ENCODE measurements at places on chromosomes 1 and 21.

- no peak for DNase-seq
These were observed 14.7 kb downstream of the ADCY10 start for GRCh38 chr1:167899253-167899681.

DNA sequence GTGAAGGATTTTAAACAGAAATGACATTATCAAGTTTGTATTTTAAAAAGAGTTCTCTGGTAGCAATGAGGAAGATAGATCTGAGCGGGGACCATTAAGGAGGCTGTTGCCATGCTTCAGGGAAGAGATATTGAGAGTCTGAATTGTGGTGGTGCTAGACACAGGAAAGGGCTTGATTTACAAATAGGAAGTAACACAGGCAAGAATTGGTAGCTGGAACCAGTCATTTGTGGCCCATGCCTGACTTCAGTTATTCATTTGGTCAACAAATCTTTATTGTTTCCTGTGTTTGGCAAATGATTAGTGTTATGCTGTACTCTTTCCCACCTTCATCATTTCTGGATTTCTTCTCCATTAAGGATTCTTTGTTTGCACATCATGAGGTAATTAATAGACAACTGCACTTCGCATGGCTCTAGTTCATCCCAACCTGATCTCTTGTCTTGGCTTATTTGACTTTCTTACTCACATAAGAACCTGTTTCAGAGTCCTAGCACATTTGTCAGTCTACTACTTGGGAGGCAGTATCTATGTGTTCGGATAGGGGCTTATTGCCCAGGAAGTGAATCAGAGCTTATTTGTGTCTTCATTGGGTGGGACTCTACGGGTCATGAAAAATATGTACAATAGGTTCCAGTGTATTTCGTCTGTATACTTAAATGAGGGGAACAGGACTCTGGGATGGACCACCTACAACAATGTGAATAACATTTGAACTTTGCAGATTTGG, 32.3 kb downstream of the EEIG2 start:
- DNase-seq: peak; percentile 57

GRCh38 chr1:57966751-57967406, 543.0 kb upstream of the DAB1 start:
- DNase-seq: no peak

- DNase-seq: peak; percentile 18
These were observed 55.5 kb upstream of the DNAJC6 start for GRCh38 chr1:65253800-65254319.

DNA sequence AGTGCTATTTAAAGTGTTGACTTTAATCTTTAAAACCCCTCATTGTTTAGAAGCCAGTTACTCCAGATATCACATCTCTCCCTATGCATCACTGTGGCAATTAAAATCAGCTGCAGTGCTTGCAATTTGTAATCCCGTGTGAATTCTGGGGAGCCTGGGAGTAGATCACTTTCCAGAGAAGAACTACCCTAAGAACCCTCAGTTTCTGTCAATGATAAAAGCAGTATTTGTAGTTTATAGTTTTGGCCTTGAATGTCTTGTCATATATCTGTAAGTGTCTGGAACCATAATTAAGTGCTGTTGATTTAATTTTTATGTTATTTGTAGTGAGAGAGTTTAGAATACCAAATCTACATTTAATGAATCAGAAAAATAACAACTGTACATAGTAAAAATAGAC, 5.5 kb upstream of the SPAG17 start:
- no peak for DNase-seq

DNA sequence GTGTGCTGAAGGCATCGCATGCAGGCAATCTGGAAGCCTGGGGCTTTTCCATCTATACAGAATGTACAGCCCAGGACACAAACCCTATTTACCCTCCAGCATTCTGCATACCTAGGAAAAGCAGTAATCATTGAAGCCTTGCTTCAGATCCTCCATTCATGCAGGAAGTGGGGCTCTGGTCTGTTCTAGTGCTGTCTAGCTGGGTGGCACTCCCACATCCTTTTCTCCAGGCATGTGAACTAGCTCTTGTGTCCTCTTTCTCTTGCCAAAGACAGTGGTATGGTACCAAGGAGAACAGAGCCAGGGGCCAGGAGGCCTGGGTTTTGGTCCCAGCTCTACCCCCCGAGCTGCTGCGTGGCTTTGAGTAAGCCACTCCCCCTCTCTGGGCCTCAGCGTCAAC, 21.7 kb downstream of the LRP8 start:
- DNase-seq: no peak

DNA sequence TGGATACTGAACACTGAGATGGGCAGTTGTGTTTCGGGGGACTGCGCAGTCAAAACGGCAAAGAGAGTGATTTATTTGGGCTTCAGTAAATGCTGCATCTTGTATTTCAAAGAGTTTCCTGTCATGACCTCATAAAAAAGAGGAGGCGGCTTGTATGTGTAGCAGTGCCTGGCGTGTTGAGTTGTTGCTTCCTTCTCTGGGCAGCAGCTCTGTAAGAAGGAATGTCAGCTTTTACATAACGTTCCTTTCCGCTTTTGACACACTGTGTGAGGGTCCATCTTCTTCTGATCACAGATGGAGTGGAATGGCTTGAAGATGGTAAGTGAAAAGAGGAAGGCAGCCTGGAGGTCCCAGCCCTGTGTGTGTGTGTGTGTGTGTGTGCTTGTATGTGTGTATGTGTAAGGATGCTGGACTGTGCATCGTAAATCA, 941 bp downstream of the ELAVL4 start:
- no peak for DNase-seq

- DNase-seq: peak; percentile 70
These were observed 4.0 kb upstream of the ST6GALNAC3 start for GRCh38 chr1:76070538-76070937.

DNA sequence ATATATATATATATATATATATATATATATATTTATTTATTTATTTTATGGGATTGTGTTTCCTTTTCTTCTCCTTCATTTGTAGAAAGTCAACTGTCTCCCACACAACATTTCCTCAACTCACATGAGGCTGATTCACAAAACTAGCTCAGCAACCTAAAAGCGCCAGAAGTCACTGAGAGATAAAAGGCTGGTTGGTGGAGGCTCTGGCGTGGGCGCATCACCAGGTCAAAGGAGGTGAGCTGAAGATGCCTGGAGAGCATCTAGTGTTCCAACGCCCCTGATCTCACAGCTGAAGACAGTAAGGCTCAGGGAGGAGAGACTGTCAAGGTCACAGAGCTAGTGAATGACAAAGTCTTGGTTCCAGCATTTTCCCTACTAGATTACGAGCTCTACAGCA, 78.0 kb downstream of the HLCS start:
- no peak for DNase-seq

- DNase-seq: no peak
These were observed 88.0 kb downstream of the MT1HL1 start for GRCh38 chr1:236916131-236916800.

DNA sequence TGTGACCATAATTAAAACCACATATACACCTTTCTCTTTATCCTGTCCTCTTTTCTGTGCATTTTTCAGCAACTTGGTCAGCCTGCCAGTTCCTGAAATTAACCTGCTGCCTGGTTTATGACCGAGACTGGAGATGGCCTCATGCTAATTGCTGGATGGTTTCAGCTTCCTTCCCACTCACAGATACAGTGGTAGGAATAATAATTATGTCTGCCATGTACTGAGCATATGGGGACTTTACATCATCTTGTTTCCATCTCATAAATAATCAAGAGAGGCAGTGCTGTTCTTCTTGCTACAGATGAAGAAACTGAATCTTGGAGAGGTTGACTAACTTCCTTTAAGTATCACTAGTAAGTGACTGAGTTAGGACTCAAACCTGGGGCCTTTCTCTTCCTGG, 148.2 kb downstream of the NOS1AP start:
- no peak for DNase-seq

DNA sequence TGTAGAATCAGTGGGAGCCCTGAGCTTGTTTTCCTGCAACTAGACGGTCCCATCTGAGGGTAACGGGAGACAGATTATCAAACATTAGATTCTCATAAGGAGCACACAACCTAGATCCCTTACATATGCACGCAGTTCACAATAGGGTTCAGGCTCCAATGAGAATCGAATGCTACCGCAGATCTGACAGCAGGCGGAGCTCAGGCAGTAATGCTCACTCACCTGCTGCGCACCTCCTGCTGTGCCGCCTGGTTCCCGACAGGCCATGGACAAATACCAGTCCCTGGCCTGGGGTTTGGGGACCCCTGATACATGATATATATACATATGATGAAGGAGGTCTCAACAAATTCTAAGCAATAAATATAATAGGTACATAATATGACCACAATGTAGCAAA, 19.7 kb upstream of the SMIM12 start:
- no peak for DNase-seq

DNA sequence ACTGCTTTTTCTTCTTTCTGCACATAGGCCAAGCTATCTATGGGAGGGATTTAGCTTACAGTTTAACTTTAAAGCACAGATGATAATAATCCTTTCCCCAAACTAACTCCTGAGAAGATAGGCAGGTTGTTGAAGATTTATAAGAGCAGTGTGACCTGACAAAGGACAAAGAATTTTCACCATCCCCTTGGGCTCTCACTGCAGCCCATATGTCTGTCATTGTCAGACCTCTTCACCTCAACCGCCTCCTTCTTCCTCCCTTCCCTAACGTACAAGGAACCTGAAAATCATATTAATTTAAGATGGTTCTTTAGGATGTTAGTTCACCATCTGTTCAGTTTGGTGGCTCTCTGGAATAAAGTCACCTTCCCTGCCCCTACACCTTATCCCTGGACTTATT, 5.0 kb downstream of the RNU1-2 start:
- DNase-seq: no peak

DNA sequence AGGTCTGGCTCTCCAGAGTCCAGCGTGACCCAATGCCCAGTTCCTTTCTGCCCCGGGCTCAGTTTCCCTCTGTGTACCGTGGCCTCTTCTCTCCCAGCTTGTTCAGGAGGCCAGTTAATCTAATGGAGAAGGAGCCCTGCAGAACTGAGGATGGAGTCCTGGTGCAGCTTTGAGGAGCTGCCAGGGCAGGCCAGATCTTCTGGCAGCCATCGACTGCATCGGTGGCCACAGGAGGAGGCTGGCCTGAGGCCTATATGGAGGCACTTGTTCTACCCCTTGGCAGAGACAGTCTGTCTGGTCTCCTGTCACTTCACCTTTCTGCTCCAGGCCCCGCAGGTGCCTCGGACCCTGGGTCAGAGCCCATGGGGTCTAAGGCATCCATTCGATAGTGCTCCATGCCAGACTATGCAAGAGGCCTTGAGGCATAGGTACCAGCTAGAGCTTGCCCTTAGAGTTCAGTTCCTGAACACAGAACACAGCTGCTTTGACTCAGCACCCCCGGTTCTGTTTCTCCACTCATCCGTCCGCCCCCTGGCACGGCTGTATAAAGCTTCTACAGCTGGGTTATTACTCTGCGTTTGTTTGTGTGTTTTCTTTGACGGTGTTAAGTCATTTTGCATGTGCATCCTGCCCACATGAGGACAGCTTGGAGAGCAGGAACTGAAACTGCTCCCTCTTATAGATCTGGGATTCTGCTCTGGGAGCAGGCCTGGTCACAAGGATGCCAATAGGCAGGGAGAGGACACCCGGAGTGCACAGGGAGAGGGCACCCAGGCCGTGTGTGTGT, 18.5 kb upstream of the LRRN2 start:
- no peak for DNase-seq

DNA sequence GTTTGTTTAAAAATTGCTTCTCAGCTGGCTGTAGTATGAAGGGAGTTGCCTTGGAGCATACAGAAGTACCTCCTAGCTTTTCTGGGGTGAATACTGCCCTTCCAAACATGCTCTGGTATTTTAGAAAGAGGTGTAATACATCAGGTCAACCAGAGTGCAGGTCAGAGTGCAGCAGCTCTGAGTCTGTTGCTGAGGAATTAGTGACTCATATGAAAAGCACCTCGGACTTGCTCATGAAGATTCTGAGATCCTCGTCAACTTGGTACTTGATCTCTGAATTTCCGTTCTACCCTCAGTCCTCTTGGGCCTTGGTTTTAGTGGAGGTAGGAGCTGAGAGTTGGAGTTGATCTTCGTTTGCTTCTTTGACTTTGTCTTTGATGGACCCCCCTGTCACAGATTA, 67.3 kb downstream of the NOS1AP start:
- DNase-seq: peak; percentile 91

DNA sequence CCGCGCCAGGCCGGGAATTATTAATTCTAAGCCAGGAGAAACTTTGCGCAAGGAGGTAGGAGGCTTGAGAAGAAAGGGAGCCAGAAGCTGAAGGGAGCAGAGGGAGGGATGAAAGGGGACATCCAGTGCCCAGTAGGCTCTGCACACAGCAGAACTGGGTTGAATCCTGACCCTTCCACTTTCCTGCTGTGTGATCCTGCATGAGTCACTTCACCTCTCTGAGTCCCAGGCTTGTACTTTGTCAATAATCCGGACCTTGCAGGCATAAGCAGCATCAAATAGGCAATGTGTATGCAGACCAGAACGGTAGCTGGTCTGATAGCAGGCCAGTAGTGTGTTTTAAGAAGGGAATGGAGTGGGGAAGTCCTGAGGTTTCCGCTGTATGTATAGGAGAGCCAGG, 25.5 kb upstream of the EPB41 start:
- DNase-seq: no peak

DNA sequence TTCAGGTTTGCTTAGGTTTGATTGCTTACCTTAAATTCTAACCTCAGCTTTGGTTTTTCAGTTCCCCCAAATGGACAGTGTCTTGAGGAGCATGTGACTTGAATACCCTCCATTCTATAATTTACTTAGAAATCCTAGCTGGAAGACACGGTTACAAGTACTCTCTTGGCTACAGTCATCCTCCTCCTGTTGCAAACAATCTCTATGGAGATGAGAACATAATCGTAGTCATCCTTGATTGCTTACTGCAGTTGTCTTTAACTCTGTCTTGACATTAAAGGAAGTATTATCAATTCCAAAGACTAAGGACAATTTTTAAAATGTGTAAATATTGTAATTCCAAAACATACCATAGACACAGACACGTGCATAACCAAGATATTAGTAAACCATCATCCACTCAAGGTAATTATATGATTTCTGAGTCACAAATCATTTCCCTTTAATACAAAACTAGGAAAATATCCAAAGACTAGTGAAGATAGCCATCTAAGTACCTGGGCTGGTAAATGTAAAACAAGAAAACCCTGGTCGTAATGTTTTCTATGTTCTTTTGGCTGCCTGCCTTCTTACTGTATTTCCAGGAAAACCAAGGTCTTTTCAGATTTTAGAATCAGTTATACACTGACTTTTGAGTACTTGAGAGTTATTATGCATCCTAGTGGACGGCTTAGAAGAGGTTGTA, 149.9 kb downstream of the CHRM3 start:
- no peak for DNase-seq

- no peak for DNase-seq
These were observed 994 bp downstream of the FAM229A start for GRCh38 chr1:32361308-32361673.

DNA sequence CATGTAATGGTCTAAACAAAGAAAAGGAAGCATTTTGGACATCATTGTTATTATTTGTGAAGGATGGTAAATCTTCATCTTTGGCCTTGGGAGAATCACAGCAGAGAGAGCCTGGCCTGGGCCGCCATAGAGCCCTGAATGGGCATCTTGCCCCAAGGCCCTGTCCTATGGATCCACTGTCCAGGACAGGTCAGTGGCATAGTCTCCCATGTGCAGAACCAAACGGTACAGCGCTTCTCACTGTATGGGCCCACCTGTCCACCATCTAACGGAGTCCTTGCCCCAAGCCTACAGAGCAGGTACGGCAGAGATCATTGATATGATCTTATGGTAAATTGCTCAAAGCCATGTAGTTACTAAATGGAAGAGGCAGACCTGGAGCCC, 185.7 kb downstream of the FOXD2 start:
- no peak for DNase-seq

Measured in HCEC 1CT (cell line).